ENCODE measurements at places on chromosomes 12 and 14.

- DNase-seq: no peak
Measured at GRCh38 chr14:96242126-96242525, 13.9 kb upstream of the BDKRB1 start.

- peak; percentile 15 for DNase-seq
Measured at GRCh38 chr12:68358532-68359485, 26.6 kb upstream of the MDM1 start.

- DNase-seq: no peak
Measured at GRCh38 chr12:51362747-51363342, 16.4 kb upstream of the CELA1 start.

- DNase-seq: no peak
Measured at GRCh38 chr14:55701638-55702037, 121.6 kb downstream of the KTN1 start.

DNA sequence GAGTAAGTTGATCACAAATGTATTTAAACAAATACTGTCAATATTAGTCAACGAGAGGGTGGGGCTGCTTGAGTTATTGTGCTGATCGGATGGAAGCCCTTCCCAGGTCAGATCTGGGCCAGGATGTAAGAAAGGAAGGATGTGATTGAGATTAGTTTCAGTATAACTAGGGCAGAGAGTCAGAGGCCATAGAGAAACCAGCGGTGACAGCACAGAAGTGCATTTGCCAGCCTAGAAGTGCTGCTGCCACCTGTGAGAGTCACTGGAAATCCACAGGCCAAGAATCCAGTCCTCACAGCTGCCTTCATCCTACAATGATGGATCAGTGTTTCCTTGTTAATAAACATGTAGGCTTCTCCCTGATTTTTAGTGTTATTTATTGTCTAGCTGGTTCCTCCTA is 9.8 kb upstream of the FERMT2 start:
- no peak for DNase-seq

DNA sequence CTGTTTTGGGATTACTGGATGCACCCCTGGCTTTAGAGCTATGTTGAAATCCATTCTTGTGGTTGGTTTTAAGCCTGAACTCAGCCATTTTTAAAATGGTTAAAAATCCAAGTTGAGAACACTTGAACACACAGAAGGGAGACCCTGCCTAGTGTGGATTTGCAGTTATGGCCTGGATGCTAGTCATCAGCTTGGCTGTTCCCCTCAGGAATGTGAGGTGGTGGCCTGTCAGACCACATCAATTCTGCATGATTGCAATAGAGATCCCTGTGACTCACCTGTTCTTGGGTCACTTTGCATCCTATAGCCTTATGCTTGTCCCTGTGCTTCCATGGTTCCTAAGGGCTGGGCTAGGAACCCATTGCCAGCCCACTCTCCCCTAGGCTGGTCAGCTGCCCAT is 454.1 kb downstream of the ATP23 start:
- no peak for DNase-seq

GRCh38 chr12:52971679-52972329 is 22.9 kb downstream of the KRT18 start:
- DNase-seq: no peak

- no peak for DNase-seq
Measured at GRCh38 chr14:88228522-88229236, 94.4 kb downstream of the KCNK10 start.

DNA sequence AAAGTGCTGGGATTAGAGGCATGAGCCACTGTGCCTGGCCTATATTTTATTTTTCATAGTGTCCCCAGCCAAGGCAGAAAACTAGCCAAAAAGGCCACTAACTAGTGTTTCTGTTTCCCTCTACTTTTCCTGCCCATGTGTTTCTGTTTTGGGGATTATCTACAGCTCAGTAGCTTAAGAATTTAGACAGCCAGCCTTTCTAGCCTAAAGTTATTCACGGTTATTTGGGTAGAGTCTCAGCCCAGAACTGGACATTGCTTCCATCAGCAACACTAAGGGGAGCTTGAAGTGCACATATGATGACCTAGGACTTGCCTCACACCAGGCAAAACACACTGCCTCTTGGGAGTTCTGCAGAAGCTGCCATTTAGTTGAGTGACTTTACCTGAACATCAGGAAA is 17.9 kb downstream of the PROX2 start:
- no peak for DNase-seq

GRCh38 chr14:100593751-100594624 is 6.8 kb upstream of the BEGAIN start:
- DNase-seq: no peak

DNA sequence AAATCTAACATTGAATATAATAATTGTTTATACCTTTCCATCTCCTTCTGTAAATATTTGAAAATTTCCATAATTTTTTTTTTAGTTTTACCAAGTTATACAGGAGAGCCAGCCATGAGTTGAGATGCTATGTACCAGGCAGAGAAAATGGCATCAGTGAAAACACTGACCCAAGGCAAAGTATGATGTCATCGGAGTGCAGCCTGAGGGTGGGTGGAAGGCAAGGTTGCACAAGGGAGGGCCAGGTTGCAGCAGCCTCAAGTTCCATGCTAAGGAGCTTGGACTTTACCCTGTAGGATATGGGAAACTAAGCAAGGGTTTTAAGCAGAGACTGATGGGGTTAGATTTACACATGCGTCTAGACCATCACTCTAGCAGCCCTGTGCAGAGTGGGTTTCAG is 441.1 kb downstream of the BCAT1 start:
- no peak for DNase-seq

GRCh38 chr14:63435838-63436237 is 107.3 kb downstream of the PPP2R5E start:
- DNase-seq: no peak

DNA sequence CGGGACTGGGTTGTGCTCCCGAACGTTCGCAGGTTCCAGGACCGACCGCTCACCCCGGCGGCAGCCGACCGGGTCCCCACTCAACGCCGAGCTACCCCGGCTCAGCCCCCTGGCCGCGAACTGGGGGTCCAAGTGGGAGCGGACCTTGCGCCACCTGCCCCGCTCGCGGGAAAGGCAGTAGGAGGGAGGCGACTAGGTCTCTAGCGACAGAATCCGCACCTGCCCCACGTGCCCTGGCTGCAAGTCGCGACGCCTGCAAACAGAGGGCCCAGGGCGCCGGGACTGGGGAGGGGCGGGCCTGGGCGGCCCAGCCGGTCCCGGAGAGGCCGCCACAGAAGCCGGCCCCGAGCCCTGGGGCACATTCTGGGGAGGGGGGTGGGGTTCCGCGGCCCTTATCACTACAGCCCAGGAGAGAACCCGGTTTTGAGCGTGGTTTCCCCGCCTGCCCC is 239.2 kb upstream of the CPNE8 start:
- no peak for DNase-seq
